Hepatic stellate cell (primary cell): ENCODE measurements at places on chromosomes 13 and 19.

DNA sequence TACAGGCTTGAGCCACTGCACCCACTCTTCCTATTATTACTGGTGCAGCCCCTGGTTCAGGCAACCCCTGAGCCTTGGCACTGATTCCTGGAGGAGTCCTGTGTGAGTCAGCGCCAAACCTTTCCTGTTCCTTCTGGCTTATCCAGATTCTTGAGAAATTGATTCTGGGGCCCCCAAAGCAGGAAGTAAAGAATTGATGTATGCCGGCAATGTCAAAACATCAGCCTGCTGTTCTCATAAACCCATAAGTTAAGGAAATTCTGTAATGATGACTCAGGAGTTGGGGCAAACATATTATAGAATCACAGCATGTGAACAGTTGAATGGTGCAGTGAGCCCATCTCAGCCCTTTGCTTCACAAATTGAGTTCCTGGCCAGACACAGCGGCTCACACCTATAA lies 1.4 kb upstream of the OR7G3 start:
- DNase-seq = no peak

- no peak for DNase-seq
Observed at GRCh38 chr13:110450941-110451730, 110.4 kb downstream of the RAB20 start.

GRCh38 chr19:15323496-15324235 lies 8.7 kb downstream of the BRD4 start:
- DNase-seq = no peak

- no peak for DNase-seq
Observed at GRCh38 chr13:64767054-64767453, 2463.1 kb downstream of the PCDH9 start.

- DNase-seq = no peak
Observed at GRCh38 chr19:35134601-35135242, at the start of gene LGI4. LGI4 (minus strand) TSS chr19:35135059; CDS start chr19:35134680, 379 bp downstream.

DNA sequence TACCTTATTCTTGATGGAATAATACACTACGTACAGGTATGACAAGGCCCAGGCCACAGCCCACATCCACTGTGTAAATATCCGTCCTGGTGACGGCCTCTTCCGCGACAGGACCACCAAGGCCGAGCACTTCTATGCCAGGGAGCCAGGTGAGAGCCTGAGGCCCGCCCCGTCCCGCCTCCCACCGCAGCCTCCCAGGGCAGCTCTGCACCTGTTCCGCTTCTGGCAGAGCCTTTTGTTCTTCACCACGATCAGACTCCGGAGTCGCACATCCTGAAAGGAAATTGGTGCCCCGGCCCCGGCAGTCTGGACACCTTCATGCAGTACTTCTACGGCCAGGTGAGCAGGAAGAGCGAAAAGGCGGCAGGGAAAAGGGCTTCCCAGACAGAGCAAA lies 10.6 kb upstream of the ZNF358 start:
- no peak for DNase-seq

GRCh38 chr19:41917676-41918075 lies 10.6 kb downstream of the ERFL start:
- no peak for DNase-seq
